ENCODE measurements at places on chromosomes 12 and 14. TPM values are rescaled to one million over a fixed set of nuclear protein-coding genes. Genes with fewer than 3 reads are reported as not detected.

DNA sequence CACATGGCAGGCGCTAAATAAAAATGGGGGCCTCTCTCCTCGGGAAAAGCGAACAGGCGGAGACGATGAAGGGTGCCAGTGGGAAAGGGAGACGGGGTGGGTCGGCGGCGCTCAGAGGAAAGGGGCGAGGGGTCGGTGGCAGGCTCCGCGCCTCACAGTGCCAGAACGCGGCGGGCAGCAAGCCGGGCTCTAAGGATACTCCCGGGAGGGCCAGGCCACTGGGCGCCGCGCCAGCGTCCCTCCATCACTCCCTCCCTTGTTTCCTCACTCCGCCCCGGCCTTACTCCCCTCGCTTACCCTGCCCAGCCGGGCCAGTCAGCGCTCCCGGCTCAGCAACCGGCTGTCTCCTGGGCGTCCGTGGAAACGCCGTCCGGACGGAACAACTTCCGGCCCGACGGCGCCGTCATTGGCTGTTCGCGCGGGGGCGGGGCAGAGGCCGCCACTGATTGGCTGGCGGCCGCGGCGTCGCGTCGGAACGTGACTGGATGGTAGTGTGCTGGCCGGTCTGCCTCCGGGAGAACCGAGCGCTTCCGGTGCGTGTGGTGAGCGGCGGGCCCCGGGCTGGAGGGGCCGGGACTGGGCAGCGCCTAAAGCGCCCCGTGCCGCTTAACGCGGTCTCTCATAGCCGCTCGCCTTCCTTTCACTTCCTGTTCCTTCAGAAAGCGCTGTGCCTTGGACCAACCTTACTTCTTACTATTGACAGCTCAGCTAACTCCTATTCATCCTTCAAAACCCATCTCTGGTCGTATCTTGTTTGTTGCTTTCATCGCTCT, 53.0 kb downstream of the SLC25A47 start:
- peak; percentile 83 for DNase-seq

DNA sequence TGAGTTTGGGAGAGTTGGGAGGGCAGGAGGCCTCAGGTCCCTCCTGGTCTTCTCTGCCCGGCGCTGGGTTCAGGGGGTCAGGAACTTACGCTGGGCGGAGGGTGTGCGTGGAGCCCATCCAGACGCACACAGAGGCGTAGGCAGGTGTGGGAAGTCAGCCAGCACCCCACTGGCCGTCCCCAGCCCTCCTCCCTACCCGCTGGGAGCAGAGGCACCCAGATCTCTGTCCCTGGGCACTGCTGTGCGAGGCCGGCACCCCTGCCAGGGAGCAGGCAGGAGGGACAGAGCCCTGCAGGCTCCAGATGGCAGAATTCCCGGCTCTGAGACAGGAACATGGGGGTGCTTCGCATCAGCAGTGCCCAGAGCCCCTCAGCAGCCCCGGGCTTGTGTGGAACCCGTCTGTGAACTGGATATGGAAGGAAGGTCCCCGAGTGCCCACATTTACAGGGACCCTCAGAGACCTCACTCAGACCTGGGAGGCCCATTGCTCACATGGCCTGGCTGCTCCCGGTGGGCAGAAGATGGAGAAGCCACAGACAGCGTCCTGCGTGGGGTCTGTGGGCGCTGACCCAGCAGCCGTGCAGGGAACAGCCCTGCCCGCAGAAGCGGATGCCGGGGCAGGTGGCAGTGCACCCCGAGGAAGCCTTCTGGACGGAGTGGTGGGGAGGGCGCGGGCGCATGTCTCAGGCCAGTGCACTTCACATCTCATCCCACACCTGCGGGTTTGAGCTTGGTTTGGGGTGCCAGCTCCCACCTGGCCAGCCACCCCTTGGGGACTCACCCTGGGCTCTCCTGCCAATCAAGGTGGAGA, 59.3 kb downstream of the LRCOL1 start:
- DNase-seq = no peak

DNA sequence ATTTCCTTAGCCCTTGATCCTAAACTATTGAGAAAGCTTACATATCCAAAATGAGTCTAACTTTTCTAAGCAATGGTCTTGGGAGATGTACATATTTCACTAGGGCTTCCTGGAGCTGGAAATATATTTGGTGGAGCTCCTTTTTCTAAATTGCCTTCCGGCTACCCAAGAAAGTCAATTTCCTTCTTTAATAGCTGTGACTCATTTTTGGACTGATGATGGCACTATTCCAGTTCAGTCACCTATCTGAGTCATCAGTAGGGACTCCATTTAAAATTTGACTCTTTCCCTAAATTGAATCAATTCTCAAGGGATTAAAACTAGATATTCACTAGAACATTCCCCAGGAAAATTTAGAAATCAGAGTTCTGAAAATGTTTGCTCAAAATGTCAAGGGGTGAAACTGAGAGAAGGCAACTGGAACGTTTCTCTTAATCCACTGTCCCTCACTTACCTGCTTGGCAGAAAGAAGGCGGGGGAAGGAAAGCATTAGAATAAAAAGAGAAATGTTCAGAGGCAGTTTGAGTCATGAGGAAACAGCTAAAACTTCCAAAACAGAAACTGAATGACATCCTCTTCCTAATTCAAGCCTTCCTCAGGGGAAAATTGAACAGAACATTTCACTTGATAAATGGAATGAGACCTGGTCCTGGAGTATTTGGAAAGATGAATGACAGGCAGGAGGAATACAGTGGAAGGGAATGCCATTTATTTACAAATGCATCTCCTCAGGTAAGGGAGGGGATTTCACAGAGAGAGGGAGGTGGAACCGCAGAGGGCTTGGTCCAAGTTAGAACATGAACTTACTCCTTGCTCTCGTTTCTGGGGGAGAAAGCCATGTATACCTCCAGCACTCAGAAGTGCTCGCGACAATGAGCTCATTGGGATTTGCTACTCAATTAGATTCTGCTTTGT, 91.2 kb downstream of the RGS6 start:
- no peak for DNase-seq

DNA sequence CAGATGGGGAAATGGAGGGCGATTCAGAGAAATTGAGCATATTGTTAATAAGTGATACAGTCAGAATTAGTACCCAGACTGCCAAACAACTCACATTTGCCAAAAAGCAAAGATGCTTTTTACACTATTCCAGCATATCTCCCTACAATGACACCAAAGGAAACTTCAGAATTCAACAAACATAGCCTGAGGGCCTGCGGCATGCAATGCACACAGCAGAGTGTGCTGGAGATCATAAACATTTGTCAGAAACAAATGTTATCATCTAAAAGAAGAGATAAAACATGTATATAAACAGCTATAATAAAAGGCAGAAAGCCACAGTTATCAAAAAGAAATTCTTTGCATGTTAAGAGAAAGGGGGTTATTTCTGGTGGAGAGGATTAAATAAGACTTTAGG, 20.1 kb upstream of the GARIN6 start:
- no peak for DNase-seq

Gene DLGAP5
- total RNA-seq = 0.14 TPM

GRCh38 chr14:35387219-35387618, 17.3 kb downstream of the NFKBIA start:
- DNase-seq = no peak

GRCh38 chr12:82124711-82125380, 233.3 kb downstream of the CCDC59 start:
- DNase-seq = no peak

Gene ITGA7
- 317 TPM for total RNA-seq

Gene KRT80
- 0.41 TPM for total RNA-seq

- DNase-seq = no peak
Observed at GRCh38 chr14:71686677-71687076, 245.6 kb upstream of the RGS6 start.

- no peak for DNase-seq
Observed at GRCh38 chr12:98955284-98955683, 310.2 kb downstream of the APAF1 start.

GRCh38 chr14:103483600-103483999, 39.0 kb downstream of the CKB start:
- no peak for DNase-seq

Gene TRHDE
- 3.5 TPM for total RNA-seq

GRCh38 chr12:21607701-21608100, 3.1 kb upstream of the GYS2 start:
- no peak for DNase-seq

GRCh38 chr12:49098703-49099102, 4.1 kb upstream of the DHH start:
- no peak for DNase-seq

Gene CCDC196
- total RNA-seq = not detected

GRCh38 chr12:93571365-93571924, 1.0 kb upstream of the SOCS2 start:
- DNase-seq = peak; percentile 25

DNA sequence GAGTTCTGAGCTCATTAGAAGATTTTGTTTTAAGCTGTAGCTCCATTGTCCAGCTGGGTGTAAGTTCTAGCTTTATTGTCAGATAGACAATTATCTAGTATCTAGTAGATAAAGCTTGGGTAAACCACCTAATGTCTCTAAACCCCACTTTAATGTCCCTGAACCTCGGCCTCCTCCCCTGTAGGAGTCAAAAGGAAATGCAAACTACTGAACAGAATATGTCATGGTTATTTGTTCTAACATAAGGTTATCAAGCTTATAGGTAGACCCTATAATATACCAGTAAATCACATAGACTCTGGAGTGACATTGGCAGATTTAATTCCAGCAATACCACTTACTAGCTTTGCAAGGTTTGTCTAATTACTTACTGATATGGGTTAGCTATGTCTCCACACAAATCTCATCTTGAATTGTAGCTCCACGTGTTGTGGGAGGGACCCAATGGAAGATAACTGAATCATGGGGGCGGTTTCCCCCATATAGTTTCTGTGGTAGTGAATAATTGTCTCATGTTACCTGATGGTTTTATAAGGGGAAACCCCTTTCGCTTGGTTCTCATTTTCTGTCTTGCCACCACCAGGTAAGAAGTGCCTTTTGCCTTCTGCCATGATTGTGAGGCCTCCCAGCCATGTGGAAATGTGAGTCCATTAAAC, 29.4 kb downstream of the BCAT1 start:
- no peak for DNase-seq

DNA sequence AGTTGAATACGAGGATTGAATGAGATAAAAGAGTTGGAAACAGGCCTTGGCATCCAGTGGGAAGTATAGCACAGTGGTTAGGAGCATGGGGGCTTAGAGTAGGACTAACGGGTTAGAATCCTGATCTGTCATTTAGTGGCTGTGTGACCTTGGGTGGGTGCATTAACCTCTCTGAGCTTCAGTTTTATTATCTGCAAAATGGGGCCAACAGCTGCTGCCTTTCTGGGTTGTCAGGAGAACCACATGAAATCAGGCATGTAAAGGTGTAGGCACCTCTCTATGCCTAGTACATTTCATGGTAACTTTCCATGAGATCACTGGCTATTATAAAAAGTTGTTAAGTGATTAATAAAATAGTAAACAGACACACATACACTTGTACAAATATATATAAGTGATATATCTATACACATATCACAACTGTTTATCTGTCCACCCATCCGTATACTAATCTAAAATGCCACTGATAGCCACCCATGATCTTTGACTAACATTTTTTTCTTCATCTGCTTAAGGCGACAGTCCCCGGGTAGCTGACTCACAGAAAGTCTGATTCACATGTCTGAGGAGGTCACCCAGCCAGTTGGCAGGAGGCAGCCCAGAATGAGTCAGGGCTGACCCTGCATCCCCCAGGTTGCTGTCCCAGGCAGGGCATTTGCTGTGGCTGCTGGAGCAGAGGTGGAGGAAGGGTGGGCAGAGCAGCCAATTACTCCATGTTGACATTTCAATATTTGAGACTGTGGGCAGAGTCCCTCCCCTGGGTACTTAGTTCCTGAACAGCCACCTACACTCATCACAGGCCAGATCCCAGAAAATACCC, 125.6 kb upstream of the NOS1 start:
- peak; percentile 5 for DNase-seq
